NCI-H1694 (cell line): ENCODE measurements at places on chromosomes 2 and 18.

DNA sequence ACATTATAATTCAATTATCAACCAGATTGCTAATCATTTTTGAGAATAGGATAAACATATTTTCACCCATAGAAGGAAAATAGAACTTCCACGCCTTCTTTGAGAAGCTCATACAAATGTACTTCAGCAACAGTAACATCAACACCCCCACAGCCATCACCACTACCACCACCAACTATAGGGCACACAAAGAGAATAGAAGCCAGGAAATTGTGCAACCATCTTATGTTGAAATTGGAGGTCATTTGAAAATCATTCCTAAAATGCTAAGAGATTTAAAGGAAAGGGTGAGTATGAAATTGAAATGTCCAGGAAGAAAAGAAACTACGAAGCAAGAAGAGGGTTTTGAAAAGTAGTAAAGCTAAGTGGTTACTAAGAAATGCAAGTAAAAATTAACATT, 563.4 kb downstream of the ZNF804A start:
- DNase-seq, result no peak

DNA sequence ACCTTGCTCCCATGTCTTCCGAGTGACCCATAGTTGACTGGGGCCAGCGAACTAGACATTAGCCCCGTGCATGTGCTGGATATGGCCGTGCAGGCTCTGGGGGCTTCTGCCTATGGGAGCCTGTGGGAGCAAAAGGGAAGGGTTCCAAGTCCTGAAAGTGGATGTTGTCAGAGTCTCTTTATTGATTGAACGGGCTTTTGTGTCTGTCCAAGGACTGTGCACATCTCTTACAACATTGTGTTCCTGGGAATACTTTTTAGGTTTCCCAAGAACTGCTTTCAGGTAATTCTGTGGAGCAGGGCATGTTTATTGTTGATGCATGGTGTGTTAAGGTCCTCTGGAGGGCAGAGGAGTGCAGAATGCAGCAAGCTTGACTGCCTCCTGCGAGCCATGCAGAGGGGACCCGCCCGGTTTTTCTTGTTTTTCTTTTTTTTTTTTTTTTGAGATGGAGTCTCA, 5.0 kb downstream of the RNF144A start:
- DNase-seq, result peak; percentile 74

DNA sequence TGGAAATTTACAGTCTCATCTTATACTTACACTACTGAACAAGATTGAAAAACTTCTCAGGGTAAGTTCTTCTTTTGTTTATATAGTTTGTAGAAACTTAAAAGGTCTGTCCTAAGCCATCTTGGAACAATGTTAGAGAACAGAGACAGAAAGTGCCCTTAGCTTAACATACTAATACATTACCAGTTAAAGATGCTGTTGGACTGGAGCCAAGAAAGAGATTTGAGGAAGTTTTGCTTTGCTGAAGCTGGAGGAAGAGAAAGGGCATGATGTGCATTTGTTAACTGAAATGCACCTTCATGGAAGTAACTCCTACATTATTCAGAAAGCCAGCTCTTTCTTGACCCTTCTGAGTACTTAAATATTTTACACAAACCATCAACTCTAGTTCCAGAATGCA, 66.5 kb upstream of the TNFRSF11A start:
- no peak for DNase-seq

GRCh38 chr2:217632043-217632442, 370.8 kb downstream of the TNS1 start:
- DNase-seq, result no peak

DNA sequence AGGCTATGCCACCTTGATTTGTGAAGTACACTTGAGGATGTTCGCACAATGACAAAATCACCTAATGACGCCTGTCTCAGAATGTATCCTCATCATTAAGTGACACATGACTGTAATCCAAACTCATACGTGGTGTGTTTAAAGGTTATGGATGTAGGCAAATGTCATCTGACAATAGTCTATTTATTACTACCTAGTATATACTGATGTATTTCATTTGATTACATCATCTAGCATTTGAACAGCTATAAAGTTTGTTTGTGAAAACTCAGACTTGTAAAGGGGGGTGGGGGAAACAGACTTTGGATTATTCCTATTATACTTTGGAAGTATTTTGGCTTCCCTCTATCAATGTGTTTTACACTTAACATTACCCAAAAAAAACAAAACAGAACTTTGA, 129.9 kb downstream of the TANC1 start:
- DNase-seq, result no peak

GRCh38 chr2:111653103-111653624, 230.8 kb downstream of the ANAPC1 start:
- DNase-seq, result no peak
